ENCODE measurements at places on chromosomes 1 and 21.

GRCh38 chr1:76160225-76160624 is 85.7 kb downstream of the ST6GALNAC3 start:
- no peaks in the 10 kb centered on the region for H3K36me3 ChIP-seq
- H3K27me3 ChIP-seq = no peaks in the 10 kb centered on the region
- no peaks in the 10 kb centered on the region for H3K4me1 ChIP-seq
- no peak overlapping the region for H3K27ac ChIP-seq
- no peak overlapping the region for H3K4me3 ChIP-seq

- no peak overlapping the region for H3K27ac ChIP-seq
- no peaks in the 10 kb centered on the region for H3K4me1 ChIP-seq
- no peaks in the 10 kb centered on the region for H3K36me3 ChIP-seq
- DNase-seq = no peak
- peaks cover 85% of the 10 kb centered on the region for H3K27me3 ChIP-seq
Observed at GRCh38 chr1:22611530-22611947, 24.9 kb upstream of the C1QA start.

GRCh38 chr1:172719066-172719627 is 60.2 kb downstream of the FASLG start:
- peaks cover 38% of the 10 kb centered on the region for H3K4me1 ChIP-seq
- no peaks in the 10 kb centered on the region for H3K27me3 ChIP-seq
- peak overlapping the region; percentile 65 for H3K27ac ChIP-seq
- H3K36me3 ChIP-seq = no peaks in the 10 kb centered on the region
- DNase-seq = no peak

DNA sequence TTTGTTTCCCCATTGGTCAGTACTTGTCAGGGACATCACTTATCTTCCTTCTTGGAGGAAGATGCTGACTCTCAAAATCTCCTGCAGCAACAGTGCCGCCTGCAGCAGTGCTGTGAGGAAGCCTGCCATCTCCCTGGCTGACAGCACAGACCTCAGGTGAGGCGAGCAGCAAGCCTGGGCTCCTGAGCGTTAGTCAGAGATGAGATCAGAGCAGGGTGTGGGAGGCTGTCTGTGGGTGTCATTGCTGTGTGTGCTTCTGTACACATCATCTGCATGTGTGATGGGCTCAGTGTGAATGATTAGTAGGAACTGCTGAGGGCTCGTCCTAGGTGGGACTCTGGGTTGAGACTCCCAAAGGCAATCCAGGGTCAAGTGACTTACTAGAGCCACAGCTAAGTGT is 6.1 kb downstream of the STRIP1 start:
- no peaks in the 10 kb centered on the region for H3K27me3 ChIP-seq
- H3K27ac ChIP-seq = no peak overlapping the region
- DNase-seq = no peak
- H3K4me1 ChIP-seq = peaks cover 2% of the 10 kb centered on the region

DNA sequence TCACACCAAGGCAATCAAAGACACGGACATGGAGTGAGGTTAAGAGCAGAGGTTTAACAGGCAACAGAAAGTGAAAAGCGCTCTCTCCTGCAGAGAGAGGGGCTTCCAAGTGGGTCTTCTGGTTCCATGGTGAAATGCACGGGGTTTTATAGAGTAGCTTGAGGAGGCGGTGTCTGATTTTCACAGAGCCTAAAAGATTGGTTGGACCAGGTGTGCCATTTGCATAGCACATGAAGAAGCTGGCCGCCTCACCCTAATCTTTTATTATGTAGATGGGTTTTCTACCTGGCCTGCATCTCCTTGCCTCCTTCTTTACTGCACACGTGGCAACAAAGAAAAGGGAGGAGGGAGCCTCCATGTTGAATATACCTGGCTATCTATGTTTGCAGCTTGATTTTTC is 197.3 kb downstream of the RYR2 start:
- no peak for DNase-seq
- no peaks in the 10 kb centered on the region for H3K36me3 ChIP-seq
- H3K4me3 ChIP-seq = no peak overlapping the region
- H3K4me1 ChIP-seq = no peaks in the 10 kb centered on the region
- H3K27me3 ChIP-seq = peaks cover 53% of the 10 kb centered on the region

GRCh38 chr21:33852485-33852884 is 63.1 kb downstream of the ATP5PO start:
- H3K27ac ChIP-seq = no peak overlapping the region
- no peak for DNase-seq
- H3K27me3 ChIP-seq = peaks cover 38% of the 10 kb centered on the region
- no peaks in the 10 kb centered on the region for H3K4me1 ChIP-seq

GRCh38 chr1:156640842-156641706 is 843 bp upstream of the BCAN start:
- peak overlapping the region; percentile 39 for H3K4me3 ChIP-seq
- DNase-seq = no peak
- H3K27ac ChIP-seq = no peak overlapping the region
- H3K27me3 ChIP-seq = peaks cover 95% of the 10 kb centered on the region
- peaks cover 2% of the 10 kb centered on the region for H3K36me3 ChIP-seq

DNA sequence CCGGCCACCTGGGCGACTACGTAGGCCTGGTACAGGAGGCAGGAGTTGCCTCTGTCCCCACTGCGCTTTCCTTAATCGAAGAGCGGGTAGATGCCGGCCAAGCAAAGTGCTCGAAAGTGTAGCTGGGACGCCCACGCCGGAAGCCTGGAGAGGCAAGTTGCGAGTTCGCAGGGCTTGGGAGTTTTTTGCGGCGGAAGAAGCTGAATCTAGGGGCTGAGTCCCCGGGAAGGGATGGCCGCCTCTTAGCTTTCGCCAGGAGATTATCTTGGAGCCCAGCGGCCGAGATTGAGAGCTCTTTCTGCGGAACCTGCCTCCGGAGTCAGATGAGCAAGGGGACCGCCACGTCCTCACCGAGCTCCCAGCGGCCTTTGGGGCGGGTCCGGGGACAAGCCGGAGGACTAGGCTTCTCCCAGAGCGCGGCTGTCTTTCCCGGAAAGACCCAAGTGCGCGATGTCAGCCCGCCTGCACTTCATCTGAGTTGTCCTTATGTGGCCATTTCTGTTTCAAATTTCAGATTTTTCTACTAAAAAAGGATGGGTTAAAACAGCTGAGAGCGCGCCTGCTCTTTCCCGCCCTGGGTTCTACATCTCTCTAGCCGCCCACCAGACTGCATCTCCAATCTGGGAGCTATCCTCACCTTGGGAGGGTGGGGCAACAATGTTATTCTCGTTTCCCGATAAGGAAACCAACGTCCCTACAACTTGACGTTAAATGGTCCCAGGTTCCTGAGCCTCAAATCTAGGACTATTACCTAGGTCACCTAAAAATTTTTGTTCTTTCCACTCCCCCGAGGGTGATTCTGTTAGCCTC is 12.4 kb upstream of the TBX15 start:
- no peak overlapping the region for H3K4me3 ChIP-seq
- peaks cover 3% of the 10 kb centered on the region for H3K36me3 ChIP-seq
- peaks cover 9% of the 10 kb centered on the region for H3K4me1 ChIP-seq
- no peak overlapping the region for H3K27ac ChIP-seq

DNA sequence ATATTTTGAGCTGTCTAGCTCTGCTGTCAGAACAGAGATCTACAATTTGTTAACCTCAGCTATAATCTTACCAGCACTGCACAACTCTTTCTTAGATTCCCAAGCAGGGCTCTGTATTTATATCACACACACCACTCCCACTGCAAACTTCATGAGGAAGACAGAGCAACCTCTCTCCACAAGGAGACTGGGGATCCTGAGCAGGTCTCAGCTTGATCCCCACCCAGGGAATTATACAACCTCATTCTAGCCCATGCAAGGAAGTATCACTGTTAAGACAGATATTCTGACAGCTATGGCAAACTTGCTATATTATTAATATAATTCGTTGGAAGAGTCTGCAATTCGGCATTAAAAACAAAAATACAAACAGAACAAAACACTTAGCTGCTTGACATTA is 40.4 kb downstream of the EGLN1 start:
- H3K27ac ChIP-seq = peak overlapping the region; percentile 40
- no peak for DNase-seq
- peaks cover 40% of the 10 kb centered on the region for H3K4me1 ChIP-seq
- no peaks in the 10 kb centered on the region for H3K27me3 ChIP-seq
- H3K4me3 ChIP-seq = no peak overlapping the region

DNA sequence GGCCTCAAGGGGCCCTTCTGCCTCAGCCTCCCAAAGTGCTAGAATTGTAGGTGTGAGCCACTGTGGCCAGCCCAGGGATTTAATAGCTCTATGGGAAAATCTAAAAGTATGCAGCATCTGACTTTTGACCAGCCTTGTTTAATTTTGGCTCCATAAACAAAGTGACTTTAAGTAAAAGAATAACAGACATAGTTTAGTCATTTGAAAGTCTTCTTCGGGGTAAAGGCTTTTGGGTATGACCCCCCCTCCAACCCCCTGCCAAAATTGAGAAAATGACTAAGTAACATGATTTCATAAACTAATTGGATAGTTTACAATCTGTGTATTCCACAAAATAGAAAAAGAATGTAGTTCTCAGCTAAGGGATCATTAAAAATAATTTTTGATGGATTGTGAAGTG is 17.0 kb downstream of the GPBP1L1 start:
- H3K27me3 ChIP-seq = no peaks in the 10 kb centered on the region
- H3K4me1 ChIP-seq = peaks cover 59% of the 10 kb centered on the region
- H3K27ac ChIP-seq = peak overlapping the region; percentile 25
- no peak for DNase-seq
- H3K36me3 ChIP-seq = peaks cover 21% of the 10 kb centered on the region
- H3K4me3 ChIP-seq = no peak overlapping the region

DNA sequence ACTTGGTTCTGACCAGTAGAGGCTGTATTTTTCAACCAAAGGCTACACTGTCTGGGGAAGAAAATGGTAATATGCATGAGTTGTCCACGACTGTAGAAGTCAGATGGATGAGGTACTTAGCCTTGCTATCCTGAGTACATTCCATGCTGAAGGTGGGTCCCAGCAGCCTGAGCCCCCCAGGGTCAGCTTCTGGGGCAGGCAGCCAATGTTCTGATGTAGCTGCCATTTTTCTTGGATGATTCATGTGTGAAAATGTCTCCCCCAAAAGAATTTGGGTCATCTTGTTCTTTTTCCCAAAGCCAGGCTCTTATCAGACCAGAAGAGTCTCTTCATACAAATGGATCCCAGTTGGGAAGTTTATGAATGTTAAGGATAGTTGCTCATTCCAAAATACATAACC is 172.2 kb upstream of the UBE2U start:
- no peaks in the 10 kb centered on the region for H3K4me1 ChIP-seq
- no peak for DNase-seq
- H3K27ac ChIP-seq = no peak overlapping the region
- peaks cover 22% of the 10 kb centered on the region for H3K27me3 ChIP-seq
- H3K4me3 ChIP-seq = no peak overlapping the region

GRCh38 chr1:245715291-245715701 is 560.5 kb downstream of the KIF26B start:
- DNase-seq = no peak
- H3K36me3 ChIP-seq = no peaks in the 10 kb centered on the region
- H3K27ac ChIP-seq = no peak overlapping the region
- no peaks in the 10 kb centered on the region for H3K27me3 ChIP-seq
- no peaks in the 10 kb centered on the region for H3K4me1 ChIP-seq
- no peak overlapping the region for H3K4me3 ChIP-seq

DNA sequence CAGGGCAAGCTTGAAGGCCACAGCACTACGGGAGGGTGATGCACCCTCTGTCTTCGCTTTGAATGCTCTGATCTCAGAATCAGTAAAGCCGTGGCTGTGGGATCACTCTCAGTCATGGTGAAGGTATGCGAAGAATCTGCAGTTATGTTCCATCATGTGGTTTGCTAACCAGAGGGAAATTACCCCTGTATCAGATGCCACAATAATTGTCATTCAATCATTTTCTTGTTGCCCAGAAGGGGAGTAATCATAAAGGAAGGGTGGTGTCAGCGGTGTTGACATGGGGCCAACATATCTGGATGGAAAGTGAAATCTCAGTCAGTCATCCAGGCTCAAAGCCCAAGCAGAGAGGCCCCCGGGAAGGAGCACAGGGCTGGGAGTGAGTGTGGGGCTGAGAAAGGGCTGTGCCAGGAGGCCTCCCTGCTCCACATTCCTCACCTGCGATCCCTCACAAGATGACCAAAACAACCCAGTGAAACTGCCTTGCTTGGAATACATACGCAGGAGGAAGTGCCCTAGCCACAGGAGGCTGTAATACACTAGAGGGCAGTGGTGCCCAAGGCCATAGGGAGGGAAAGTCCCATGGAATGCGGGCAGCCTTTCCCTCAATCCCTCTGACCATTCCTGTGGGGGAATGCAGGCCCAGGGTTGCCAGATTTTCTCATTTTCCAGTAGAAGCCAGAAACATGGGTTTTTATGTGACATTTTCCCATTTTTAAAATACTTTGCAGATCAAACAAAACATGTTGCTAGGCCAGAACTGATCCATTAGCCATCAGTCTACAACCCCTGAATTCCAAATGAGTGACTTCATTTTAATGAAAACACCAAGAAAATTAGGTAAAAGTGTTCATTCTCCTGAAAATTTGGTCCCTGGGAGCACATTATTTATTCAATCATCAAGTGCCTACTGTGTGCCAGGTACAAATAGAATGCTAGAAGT is 95.7 kb upstream of the VANGL1 start:
- H3K27ac ChIP-seq = no peak overlapping the region
- no peaks in the 10 kb centered on the region for H3K36me3 ChIP-seq
- no peak for DNase-seq
- H3K4me1 ChIP-seq = no peaks in the 10 kb centered on the region
- peaks cover 23% of the 10 kb centered on the region for H3K27me3 ChIP-seq

DNA sequence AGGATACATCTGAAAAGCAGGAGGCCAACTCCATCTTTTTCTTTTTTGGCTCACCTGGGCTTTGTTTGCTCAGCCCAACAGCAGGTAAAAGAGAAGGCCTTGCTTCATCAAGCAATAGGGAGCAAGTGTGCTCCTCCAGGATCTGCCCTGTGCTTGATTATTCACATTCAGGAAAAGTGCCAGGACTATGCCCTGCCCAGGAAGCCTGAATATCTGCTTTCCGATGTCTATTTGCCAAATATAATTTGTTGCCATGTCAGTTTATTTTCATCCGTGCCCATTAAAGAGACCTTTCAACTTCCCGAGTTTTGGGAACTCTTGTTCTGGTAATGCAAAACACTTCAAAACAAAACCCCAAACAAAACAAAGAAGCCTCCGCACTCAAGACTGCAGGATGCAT is 185.3 kb downstream of the CDC7 start:
- no peak overlapping the region for H3K4me3 ChIP-seq
- H3K27ac ChIP-seq = no peak overlapping the region
- no peak for DNase-seq
- H3K27me3 ChIP-seq = no peaks in the 10 kb centered on the region

DNA sequence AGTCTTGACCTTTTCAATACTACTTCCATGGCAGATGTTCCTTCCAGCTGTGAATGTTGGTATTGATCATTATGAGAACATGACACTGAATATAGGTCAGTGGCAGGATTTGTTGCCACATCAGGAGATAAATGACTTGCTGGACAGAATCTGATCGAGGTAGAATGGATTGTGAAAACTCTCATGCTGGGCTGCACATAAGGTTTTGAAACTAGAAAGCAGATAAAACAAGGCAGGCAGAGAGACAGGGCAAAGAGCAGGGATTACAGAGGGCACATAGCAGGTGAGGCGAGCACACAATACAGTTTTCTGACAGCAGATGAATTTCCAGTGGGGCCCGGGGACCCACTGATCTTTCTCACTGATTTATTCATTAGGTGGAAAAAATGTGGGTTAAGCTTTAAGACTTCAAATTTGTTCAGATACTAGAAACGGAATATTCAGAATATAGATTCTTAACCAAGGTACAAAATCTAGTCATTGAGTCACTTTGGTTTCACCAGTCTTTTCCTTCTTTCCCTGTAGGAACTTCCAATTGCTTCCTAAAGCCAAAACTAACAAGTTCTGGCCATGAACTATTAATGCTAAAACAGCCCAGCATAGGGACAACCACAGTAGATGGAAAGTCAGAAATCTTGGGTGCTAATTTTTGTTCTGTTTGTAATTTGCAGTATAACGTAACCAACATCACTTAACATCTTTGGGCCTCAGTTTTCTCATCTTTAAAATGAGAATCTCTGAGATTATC is 296.0 kb upstream of the PTBP2 start:
- no peak for DNase-seq
- H3K4me1 ChIP-seq = no peaks in the 10 kb centered on the region
- H3K36me3 ChIP-seq = no peaks in the 10 kb centered on the region
- H3K27ac ChIP-seq = no peak overlapping the region
